ENCODE measurements at places on chromosomes 11 and 22.

DNA sequence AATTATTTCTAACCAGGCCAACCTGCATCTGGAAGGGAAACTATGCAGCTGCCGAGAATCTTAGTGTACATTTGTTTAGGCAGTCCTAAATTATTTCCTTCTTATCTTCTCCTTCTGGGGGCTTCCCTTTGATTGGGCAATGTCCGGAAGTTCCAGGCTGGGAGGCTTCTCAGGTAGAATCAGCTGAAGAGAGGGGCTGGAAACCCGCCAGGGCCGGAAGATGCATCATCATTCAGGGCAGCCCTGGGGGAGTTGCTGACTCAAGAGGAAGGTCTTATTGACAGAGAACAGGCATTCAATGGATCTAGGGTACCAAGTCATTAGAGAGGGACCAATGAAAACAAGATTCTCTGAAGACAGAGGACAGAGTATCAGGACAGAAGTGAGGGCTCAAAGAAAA, 150.7 kb downstream of the BLID start:
- DNase-seq, result no peak

DNA sequence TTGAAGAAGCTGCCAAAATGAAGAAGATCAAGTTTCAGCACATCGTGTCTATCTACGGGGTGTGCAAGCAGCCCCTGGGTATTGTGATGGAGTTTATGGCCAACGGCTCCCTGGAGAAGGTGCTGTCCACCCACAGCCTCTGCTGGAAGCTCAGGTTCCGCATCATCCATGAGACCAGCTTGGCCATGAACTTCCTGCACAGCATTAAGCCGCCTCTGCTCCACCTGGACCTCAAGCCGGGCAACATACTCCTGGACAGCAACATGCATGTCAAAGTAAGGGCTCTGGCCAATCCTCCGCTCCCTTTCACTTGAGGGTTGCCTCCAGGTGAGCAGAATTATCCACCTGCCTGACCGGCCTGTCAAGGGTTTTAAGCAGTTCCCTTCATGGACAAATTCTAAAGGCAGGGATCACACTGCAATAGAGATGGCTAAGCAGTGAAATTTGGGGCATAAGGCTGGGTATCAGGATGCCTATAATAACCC, 6.0 kb downstream of the ANKK1 start:
- no peak for DNase-seq

- DNase-seq, result no peak
Observed at GRCh38 chr11:118705111-118705741, 25.8 kb upstream of the TREH start.

GRCh38 chr11:102085864-102086551, 24.2 kb upstream of the YAP1 start:
- DNase-seq, result no peak

DNA sequence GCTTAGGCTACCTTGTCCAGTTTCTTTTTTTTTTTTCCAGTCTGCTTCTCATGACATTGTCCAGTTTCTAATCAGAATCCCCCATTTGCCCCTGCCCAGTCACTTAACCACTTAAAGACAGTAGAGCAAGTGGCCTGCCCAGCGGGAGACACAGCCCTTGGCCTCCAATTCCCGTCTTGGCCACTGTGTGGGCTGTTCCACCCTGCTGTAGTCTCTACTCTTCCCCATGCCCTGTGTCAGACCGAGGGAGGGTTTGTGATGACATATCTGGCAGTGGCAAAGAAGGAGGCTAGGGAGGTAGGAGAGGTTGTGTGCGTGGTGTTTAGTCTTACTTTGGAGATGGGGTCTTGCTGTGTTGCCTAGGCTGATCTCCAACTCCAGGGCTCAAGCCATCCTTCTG, 11.5 kb downstream of the PPFIA1 start:
- no peak for DNase-seq

GRCh38 chr11:117316197-117316961, at the start of gene BACE1:
TSS of gene BACE1 (minus strand) at chr11:117316256. CDS start at chr11:117315795, 461 bp downstream.
- DNase-seq, result no peak

DNA sequence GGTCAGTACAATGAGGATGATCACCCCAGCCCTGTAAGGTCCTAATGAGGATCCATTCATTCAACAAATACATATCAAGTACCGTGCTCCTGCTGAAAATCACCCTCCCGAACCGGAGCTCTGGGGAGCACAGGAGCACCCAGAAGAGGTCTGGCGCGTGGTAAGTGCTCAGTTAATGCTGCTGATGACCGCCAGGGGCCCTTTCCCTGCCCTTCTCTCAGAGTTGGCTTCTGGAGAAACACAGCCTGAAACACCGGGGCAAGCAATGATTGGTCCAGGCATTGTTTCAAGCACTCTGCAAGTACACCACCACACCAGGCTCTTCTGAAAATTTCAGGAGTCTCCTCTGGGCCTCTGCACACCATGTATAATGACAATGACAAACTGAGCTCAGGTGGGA, 3.8 kb upstream of the CCDC86 start:
- DNase-seq, result no peak

Data from activated CD8-positive, alpha-beta memory T cell treated with anti-CD3 and anti-CD28 coated beads, Interleukin-2, amount 50 U/mL, for 48 hours (primary cell).